Pancreas (tissue), 10 donors: ENCODE measurements at places on chromosomes 5 and 9. TPM values are rescaled to one million over a fixed set of nuclear protein-coding genes. Genes with fewer than 3 reads are reported as not detected.

DNA sequence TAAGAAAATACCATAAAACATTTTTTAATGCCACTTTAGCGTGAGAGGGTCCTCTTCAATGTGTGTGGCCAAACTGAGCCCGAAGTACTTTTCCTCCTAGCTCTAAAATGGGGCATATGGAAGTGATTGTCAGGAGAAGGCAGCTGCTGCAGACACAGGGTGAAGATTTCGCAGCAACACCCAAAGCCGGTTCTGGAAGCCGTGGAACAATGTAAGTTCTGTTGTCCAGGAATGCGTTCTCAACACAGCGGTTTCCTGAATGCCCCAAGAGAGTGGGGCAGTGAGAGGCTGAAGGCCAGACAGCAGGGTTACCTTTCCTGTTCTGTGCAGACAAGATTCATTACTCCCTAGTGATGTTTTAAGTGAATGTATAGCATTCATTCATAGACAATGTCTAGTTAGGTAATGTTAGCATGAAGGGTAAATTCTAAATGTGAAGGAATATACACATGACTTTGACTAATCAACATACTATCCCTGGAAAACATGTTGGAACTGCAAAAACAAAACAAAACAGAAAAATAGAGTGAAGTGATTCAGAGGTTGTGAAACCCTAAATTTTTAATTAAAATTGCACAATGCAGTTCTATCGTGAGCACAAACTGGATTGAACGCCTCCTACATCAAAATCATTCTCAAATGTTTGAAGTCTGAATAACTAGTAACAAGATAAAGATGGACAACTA, 197.0 kb upstream of the SEMA6A start:
- DNase-seq: no peak

GRCh38 chr5:171578049-171578828, 158.8 kb downstream of the FGF18 start:
- DNase-seq: no peak

Gene ADRB2
- 0.55 TPM for total RNA-seq

Gene EIF4E1B
- total RNA-seq: not detected

Gene AQP3
- 19.0 TPM for total RNA-seq

DNA sequence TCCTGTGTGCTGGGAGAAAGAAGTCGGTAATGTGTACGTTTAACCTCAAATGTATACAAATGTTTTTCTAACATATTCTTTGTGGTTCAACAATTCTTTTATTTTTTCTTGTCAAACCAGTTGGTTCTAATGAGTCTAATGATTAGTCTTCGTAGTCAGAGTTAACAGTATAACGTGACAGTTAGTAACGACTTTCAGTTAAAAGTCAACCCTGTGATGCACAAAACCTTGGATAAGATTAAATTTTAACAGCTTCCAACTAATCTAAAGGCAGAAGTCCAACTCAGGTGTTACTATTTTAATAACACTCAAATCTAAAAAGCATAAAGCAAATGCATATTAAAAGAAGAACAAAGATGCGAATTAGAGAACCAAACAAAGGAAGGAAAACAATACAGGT, 47.0 kb downstream of the SEMA6A start:
- DNase-seq: no peak

GRCh38 chr5:8729437-8729836, 816.4 kb downstream of the SEMA5A start:
- DNase-seq: no peak

Gene ASS1
- 29.7 TPM for total RNA-seq

- no peak for DNase-seq
Measured at GRCh38 chr9:9846557-9846956, 766.2 kb downstream of the PTPRD start.

- no peak for DNase-seq
Measured at GRCh38 chr9:19998823-19999455, 210.1 kb upstream of the SLC24A2 start.

- DNase-seq: no peak
Measured at GRCh38 chr9:79247021-79247420, 324.7 kb upstream of the TLE4 start.

GRCh38 chr5:150503386-150503785, 4.5 kb upstream of the NDST1 start:
- DNase-seq: peak; percentile 63

DNA sequence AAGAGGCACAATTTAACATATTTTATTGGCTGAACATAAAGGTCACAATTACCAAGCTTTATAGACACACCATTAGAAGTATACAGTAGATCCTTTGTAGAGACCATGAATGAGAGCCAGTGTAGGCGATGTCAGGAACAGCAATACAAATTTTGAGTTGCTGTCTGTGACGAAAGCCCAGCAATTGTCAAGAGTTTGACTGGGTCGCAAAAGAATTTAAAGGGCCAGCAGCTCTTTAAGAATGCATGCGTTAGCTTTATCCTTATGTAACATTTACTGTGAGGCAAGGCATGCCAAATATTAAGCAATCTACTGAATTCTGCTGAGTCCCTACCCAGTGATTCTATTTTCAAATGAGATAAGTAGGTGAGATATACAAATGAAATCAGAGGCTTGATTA, 236.9 kb downstream of the ARRDC3 start:
- DNase-seq: no peak

Gene SAXO1
- 0.51 TPM for total RNA-seq

Gene ZNF454
- total RNA-seq: 1.4 TPM

GRCh38 chr5:117763271-117763670, 1188.6 kb upstream of the SEMA6A start:
- no peak for DNase-seq

Gene ARID3C
- not detected for total RNA-seq

- DNase-seq: no peak
Measured at GRCh38 chr9:76475686-76476085, 16.7 kb downstream of the GCNT1 start.

DNA sequence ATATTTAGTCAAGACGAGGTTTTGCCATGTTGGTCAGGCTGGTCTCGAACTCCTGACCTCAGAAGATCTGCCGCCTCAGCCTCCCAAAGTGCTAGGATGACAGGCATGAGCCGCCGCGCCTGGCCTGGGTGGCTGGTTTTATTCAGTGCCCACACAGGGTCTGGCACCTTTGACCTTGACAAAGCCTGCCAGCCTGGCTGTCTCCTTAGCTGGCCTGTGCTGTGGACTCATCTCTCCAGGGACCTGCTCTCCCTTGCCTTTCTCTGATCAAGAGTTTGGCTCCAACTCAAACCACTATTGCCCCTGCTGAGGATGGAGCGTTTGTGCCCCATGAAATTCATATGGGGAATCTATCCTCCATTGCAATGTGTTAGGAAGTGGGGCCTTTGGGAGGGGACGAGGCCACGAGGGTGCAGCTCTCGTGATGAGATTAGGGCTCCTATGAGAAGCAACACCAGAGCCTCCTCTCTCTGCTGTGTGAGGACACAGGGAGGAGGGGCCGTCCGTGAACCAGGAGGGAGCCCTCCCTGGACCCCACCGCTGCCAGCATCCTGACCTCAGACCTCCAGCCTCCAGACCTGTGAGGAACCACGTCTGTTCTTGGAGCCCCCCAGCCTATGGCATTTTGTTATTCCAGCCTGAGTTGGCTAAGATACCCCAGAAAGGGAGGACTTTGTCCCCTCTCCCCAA, 45.0 kb downstream of the MRPL36 start:
- no peak for DNase-seq

Gene LEAP2
- total RNA-seq: 2.0 TPM

DNA sequence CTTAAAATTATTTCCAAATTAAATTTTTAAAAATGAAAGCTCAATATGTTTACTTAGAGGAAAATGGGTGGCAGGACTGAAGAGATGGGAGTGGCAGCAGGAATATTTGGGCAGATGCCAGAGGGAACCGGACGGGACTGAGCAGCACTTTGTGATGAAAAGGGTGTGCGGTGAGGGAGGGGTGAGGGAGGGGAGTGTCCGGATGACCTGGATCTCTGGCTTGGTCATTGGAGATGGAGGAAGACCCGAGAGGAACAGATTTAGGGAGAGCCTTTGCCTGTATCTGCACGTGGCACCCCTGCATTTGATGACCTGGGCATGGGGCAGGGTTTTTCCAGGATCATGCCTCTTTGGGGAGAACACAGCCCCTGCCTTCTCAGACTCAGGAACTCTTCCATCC, 201.1 kb upstream of the MVB12B start:
- DNase-seq: no peak

DNA sequence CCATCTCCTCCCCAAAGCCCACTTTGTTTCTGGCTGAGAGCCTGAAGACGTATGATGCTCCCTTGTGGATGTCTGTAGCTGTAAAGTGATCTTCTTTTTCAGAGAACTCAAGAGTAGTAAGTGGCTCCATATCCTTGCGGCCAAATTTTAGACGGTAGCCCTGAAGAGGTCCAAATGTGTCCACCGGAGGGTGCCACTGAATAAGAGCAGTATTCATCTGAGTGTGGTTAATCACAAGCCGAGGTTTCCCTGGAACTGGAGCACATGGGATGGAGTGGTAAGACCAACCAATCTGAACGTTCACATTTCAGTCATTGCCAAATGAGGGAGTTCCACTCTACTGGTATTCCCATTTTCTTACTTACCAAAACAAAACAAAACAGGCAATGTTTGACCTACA, 686.5 kb upstream of the DMAC1 start:
- DNase-seq: no peak

DNA sequence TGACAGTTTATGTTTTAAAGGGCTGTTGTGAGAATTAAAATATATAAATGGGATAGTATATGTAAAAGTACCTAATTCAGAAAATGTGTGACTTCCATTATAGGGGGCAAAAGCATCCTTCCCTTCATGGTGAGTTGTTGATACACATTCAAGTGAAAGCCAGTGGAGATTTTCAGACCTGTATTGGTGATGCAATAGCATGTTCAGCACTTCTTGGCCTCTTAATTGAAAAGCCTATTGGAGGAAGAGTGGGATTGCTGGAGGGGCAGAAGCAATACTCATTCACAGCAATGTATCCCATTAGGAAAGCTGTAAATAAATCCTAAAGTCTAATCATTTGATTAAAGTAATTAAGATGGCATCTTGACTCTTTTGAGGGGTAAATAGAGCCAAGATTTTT, 17.4 kb downstream of the TRIM32 start:
- DNase-seq: no peak

DNA sequence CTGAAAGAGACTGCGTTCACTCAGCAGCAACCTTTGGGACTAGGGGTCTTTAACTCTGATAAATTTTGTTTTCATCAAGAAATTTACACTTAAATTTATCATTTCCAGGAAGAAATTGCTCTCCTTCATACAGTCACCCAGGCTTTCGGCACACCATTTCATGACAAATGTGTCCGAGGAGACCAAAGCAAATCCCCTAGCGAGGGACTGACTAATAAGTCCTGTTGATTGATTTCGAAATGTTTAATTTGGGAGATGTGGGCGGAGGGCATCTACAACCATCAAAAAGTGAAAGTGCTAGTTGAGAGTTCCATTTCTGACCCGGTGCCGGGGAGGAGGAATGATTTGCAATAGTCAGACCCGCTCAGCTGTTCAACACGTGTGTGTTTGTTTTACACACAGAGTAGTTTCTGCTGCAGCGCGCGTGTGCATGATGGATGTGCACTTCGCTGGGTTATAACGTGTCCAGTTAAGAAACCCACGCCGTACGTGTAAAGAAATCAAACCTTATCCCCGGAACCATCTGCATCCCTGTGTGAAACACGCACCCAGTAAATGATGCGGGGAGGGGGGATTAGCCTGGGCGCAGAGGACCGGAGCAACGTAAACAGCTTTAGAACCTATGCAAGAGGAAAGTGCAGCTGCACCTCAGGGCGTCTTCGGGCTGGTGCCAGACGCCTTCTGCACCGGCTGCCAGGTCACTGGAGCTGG, 845 bp upstream of the NR4A3 start:
- DNase-seq: peak; percentile 49

Gene TAF11L5
- not detected for total RNA-seq

Gene SLC25A2
- 0.20 TPM for total RNA-seq

DNA sequence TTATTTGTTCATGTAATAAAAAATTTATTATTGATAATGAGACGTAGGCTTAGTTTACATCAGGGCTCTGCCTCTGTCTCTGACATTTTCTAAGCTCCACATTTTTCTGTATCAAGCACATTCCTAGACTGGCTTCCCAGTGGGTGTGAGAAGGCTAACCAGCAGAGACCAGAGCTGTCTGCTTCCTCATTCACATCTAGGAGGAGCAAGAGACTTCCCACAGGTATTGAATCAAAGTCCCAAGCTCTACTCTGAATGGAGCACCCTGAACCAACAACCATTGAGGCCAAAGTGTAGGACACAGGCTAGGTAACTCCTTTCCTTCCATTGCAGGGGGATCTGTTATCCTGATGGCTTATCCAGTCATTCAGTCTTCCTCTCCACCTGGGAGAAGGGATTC, 72.4 kb downstream of the PARP8 start:
- no peak for DNase-seq

GRCh38 chr5:40495237-40495635, 184.5 kb upstream of the PTGER4 start:
- DNase-seq: no peak

- DNase-seq: no peak
Measured at GRCh38 chr9:128370367-128370751, 815 bp upstream of the URM1 start.

Gene FOXD4
- not detected for total RNA-seq

- no peak for DNase-seq
Measured at GRCh38 chr9:128022886-128023285, 42.1 kb upstream of the EEIG1 start.

- peak; percentile 62 for DNase-seq
Measured at GRCh38 chr5:14727428-14727865, 62.9 kb downstream of the OTULIN start.

GRCh38 chr5:127428748-127429147, 88.7 kb upstream of the PRRC1 start:
- no peak for DNase-seq

Gene KCNN2
- total RNA-seq: 3.0 TPM

DNA sequence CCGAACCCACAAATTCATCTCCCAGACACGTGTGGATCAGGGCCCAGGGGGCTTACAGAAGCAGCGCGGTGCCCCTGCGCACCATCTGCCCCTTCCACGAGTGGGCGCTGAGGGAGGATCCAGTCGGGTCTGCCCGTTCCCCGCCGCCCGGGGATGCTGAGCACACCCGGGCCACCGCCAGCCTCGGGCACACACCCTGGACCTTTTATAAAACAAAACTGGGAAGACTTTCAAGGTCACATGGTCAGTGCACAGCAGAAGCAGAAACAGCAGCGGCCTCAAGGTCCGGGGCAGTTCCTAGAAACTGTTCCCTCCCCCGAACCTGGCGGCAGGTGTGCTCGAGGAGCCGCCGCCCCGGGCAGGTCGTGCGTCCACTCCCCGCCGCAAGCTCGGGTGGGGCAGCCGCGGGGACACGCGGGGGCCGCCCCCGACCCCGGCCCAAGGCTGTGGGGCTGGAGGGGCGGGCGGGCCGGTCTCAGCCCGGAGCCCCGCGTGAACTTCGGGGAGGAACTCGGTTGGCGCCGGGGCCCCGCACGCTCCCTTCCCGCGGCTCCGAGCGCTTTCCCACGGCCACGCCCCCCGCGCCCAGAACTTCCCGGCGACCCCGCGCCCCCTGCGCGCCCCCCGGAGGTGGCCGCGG, 633 bp upstream of the PPP1R26 start:
- DNase-seq: peak; percentile 76

- DNase-seq: peak; percentile 22
Measured at GRCh38 chr5:54738118-54738972, 220.8 kb downstream of the SNX18 start.

GRCh38 chr5:104444656-104445055, 882.1 kb upstream of the NUDT12 start:
- DNase-seq: no peak
